ENCODE measurements at places on chromosomes 1 and 21.

DNA sequence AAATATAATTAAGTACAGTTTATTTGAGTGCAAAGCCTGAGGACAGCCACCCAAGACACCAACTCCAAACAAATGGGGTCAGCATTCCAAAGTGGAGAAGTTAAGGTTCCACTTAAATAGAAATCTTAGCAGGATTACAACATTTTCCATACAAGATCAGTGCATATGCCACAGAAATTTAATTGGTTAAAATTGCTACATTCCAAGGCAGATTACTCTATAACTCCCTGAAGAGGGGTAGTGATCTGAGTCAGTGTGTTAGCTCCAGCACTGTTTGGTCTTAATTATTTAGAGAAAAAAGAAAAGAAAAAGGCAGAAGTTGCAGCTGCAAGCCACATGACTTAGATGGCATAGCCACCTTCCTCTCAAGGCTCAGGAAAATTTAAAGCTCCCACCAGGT, 297.5 kb downstream of the HHIPL2 start:
- DNase-seq = no peak

DNA sequence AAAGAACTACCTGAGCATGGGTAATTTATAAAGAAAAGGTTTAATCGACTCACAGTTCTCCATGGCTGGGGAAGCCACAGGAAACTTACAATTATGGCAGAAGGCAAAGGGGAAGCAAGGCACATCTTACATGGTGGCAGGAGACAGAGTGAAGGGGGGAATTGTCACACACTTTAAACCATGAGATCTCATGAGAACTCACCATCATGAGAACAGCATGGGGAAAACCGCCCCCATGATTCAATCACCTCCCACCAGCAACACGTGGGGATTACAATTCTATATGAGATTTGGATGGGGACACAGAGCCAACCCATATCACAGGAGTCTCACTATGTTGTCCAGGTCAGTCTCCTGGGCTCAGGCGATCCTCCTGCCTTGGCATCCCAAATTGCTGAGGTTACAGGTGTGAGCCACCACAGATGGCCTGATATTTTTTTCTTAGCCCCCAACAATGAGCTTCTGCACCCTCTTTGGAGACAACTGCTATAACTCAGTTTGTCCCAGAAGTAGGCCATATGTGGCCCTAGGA, 22.5 kb upstream of the MORC3 start:
- no peak for DNase-seq

- no peak for DNase-seq
Observed at GRCh38 chr1:161096530-161096929, 1.6 kb upstream of the KLHDC9 start.

DNA sequence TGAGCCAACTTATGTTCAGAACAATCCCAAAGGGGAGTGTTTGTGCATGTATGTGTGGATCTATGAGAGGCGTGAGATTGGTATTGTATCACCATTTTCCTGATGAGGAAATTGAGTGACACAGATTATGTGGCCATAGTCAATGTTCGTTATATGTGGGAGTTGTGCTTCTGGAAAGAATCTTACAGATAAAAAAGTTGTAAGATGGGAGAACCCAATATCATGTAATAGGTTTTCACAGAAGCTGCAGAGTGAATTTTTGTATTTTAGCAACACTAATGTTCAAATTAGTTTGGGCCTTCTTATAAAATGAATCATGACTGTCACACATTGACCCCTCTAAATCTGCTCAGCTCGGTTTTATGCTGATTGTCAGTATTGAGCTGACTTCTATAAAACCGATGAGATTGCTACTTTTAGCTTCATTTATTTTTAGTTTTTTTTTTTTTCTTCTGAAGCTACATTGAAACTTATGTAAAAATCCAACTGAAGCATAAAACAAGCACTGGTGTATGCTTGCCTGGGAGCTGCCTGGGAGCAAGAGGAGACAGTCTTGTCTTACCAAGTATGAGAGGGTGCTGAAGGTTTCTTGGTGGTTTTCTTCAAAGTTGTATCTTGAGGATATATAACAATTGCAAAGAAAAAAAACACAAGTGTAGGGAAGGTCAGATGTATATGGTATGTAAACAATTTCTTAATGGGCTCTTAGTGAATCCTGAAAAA, 4.1 kb downstream of the RWDD3 start:
- DNase-seq = no peak

DNA sequence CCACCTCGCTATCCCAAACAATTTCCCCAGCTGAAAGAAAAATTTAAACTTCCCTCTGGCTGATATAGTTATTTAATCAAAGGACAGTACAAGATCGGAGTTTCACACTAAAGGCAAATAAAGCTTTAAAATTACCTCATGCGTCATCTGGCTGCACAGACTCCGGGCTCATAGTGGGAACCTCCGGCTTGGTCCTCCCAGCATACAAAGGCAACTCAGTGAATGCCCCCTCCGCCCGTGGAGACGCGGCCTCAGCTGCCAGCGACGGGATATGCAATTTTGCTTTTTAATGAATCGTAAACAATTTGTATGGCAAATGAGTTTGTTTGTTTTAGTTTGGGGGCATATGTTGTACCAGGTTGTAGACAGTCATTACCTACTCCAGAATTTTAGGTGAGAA, 214.6 kb upstream of the NFIA start:
- no peak for DNase-seq

DNA sequence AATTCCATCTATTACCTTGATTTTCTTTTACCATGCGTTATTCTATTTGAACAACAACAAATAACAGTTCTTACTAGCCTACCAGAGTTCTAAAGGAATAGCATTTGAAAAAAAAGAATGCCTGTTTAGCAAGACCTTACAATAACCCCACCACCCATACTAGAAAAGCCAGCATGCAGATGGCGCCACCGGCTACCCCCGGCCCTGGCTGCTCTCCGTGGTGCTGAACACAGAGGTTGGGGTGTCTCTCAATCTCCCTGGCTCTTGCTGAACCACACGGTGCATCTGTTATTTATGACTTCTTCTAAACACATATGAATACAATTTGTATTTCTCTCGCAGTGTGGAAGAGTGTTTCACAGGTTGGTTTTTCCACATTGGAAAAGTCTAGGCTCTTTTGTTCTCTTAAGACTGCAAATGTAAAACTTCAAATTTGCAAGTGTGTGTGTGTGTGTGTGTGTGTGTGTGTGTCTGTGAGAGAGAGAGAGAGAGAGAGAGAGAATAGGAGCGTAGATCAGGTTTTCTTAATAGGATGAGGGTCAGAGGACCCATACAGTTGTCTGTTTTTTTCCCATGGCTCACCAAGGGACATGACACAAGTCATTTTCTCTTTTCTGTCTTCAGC, 13.6 kb downstream of the GRIK3 start:
- no peak for DNase-seq

- DNase-seq = no peak
Observed at GRCh38 chr1:226737819-226738420, 1.2 kb downstream of the ITPKB start.

DNA sequence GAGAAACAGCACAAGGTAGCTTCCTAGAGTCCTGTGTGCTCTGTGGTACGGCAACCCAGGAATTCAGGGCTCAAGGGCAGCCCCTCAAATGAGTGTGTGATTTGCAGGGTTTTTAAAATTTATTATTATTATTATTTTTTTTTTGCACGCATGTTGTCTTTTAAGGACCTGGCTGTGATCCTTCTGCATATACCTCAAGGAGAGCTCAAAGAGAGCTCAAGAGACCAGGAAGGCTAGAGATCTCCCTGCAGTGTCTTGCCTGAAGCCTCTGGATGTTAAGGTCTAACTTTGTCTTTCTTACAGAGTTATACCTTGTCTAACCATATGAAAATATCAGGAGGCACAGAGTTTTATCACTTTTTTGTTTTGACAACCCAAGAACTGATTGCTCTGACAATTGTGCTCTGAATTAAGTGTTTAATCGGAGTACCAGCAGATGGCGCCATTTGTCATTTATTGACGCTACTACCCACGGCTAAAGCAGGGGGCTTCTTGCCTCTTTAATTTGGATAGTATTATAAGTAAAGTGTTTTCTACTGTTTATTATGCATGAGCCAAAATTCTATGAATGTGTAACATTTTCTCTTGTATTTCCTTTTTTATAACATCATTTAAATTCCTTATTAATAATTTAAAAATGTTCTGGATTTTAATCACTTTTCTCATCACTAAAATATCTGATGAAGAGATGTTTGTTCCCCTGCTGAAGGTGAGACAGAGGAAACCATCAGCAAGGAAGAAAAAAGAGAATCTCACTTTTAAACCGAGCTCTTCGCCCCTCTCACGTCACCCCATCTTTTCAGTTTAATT, 35.8 kb upstream of the LMO4 start:
- DNase-seq = peak; percentile 36

DNA sequence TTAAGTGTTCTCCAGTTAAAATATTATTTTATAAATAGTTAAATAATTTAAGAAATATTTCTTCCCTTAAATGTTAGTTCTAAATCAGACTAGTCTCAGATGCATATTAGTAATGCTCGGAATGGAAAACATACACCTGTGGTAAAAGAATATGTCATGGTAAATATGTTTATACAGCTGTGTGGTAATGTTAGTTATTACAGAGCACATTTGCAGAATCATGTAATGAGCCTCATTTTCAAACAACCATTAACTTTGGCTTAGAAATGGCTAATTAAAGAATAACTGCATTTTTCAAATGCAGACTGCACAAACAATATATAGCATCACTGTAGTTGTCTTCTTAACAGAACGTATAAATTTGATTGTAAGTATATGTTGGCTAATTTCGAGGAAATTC, 90.3 kb downstream of the DISP1 start:
- no peak for DNase-seq

DNA sequence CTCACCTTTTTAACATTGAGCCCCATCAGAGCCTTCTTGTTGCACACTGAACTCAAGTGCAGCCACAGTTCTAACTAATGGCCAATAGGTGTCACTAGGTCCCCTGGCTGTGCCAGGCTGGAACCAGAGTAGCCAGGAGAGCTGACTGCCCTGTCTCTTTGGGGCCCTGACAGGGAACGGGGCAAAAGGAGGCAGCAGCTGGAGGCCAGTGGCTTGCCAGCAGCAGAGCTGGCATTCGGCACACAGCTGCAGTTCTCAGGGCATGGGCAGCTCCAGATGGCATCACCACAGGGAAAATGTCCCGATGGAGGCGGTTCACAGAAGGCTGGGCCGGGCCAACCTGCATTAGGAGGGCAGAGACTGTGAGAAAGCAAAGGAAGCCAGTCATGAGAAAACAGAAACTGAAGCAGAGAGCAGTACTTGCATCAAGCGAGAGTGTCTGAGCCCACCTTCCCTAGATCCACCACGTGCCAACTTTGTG, 188.6 kb downstream of the FCRL5 start:
- no peak for DNase-seq

- DNase-seq = no peak
Observed at GRCh38 chr1:68820151-68820550, 323.3 kb upstream of the DEPDC1 start.

DNA sequence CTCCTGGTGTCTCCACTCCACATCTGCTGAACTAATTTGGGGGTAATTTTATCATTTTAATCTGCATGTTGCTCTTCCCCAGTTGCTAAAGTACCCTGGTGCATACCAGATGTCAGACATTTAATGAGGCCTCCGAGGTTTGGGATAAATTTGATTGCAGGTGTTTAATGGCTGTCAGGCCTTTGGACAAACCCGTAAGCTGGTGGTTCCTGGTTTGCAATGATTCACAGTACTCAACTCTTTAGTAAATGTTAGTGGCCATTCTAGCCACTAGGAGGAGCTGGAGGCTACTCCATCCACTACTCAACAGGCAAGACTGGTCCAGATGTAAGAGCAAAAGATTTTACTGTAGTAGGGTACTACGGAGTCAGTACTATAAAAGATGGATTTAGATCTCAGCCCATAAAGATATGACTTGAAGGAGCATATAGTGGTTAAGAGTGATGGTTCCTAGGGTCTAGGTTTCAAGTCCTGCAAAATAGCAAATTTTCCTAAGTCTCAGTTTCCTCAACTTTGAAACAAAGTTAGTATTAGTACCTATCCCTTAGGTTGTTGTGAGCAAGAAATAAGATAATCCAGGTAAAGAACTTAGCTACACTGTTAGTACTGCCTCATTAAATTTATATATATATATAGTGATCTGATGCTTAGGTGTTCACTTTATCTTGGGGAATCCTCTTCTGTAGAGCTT, 132.8 kb downstream of the SNX7 start:
- peak; percentile 24 for DNase-seq

DNA sequence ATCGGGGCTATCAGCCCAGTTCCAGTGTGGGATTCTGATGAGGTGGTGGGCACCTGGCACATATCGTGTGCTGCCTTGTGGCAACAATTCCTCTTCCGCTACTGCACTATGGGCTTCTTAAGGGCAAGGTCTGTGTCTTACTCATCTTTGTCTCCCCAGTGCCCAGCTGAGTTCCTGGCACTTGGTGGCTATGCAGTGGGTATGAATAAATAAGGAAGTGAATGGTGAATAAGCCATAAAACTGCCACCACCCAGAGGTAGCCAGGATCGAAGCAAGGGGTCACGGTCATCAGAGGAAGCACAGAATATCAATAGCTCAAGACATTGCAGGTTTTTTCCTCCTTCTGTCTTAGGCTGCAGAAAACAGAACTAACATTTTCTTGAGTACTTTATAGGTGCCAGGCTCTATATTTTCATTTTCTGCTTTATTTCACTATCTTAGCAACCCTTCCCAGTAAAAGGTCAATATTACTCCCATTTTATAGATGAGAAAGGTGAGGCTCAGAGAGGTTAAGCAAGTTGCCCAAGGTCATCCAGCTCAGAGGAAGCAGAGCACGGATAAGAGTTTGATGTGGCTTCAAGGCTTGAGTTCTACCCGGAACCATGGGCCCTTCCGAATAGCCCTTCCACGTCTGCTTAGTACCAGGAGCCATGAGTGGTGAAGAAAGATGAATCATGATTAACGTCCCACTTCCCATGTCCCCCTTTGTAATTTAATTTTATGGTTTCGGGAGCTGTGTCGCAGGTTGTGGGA, 10.2 kb downstream of the C1orf94 start:
- no peak for DNase-seq

DNA sequence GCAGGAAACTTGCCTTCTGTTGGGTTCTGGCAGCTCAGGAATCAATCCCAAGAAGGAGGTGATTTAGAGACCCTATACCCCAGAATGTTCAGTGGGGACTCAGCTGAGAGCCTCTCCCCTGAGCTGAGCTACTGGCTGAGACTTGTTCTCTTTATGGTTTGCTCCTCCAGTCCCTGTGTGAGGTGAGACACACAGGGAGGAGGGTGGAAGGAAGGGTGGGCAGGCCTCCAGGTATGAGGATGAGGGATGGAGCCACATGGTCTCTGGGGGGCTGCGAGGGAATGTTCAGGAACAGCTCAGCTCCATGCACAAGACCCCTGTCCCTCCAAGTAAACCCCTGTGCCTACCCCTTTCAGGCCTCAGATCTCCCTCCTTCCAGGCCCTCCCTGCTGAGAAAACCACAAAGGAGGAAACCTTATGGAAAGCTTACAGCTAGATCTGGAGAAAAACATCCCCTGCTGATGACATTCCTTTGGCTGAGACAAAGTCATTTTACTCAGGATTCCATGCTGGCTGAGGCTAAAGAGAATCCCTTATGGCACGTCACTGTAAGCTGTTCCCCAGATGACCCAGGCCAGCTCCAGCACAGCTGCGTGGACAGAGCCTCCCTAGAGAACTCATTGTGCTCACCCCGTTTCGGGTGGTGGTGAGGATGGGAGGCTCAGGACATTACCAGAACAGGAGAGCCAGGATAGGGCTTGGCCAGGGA, 91.5 kb upstream of the IPO9 start:
- DNase-seq = no peak

- no peak for DNase-seq
Observed at GRCh38 chr21:30839304-30839703, 9.7 kb upstream of the KRTAP7-1 start.

- no peak for DNase-seq
Observed at GRCh38 chr1:41906943-41907342, 11.8 kb downstream of the HIVEP3 start.

- no peak for DNase-seq
Observed at GRCh38 chr1:216034506-216034905, 388.7 kb downstream of the USH2A start.
